ENCODE measurements at places on chromosomes 5 and 9. TPM values are rescaled to one million over a fixed set of nuclear protein-coding genes. Genes with fewer than 3 reads are reported as not detected.
A peak's percentile ranks its signal among the peaks of the same experiment; 100 is the strongest.

ADRB2 gene
- total RNA-seq, result 6.9 TPM

SLCO6A1 gene
- not detected for total RNA-seq

DNA sequence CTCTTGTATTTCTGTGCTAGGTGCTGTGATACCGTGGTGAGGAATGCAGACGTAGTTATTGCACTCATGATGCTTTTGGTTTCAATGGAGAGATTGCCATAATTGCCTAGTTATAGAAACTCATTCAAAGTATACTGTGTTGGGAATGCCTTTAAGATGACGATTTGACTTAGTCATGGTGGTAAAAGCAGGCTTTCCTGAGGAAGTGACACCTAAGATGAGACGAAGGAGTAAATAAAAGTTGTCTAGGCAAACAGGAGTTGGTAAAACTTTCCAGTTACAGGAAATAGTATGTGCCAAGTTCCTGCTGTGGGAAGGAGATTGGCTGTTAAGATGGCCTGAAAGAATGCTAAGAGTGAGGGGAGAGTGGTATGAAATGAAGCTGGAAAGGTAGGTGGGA, 48.1 kb downstream of the FOCAD start:
- peaks cover 8% of the 10 kb centered on the region for H3K4me1 ChIP-seq
- H3K36me3 ChIP-seq, result peaks cover 14% of the 10 kb centered on the region
- H3K4me3 ChIP-seq, result no peak overlapping the region
- no peak overlapping the region for H3K27ac ChIP-seq

- H3K27ac ChIP-seq, result no peak overlapping the region
- H3K27me3 ChIP-seq, result no peaks in the 10 kb centered on the region
Observed at GRCh38 chr5:124410539-124411488, 335.6 kb downstream of the ZNF608 start.

- no peak overlapping the region for H3K4me3 ChIP-seq
- H3K27me3 ChIP-seq, result no peaks in the 10 kb centered on the region
- H3K27ac ChIP-seq, result no peak overlapping the region
Observed at GRCh38 chr5:17329571-17329970, 112.1 kb downstream of the BASP1 start.

GRCh38 chr5:83837265-83837907, 116.7 kb upstream of the HAPLN1 start:
- no peaks in the 10 kb centered on the region for H3K4me1 ChIP-seq
- no peaks in the 10 kb centered on the region for H3K36me3 ChIP-seq
- DNase-seq, result no peak

DNA sequence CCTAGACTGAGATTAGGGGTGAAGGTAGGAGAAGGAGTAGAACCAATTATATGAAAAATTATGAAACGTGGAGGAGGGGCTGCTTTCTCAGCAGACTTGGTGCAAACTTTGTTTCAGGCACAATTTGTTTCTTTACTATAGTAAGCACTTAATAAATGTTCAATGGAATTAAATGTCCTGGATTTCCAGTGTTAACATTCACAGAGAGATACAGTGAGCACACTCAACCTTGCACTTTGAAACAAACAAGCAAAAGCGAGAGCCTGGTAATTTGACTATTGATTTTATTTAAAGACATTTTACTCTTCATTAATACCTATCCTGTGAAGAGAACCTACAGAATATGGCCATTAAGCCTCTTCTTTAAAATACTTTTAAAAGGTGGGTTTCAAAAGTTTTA, 933 bp downstream of the LECT2 start:
- no peak overlapping the region for H3K27ac ChIP-seq
- no peaks in the 10 kb centered on the region for H3K36me3 ChIP-seq
- no peaks in the 10 kb centered on the region for H3K4me1 ChIP-seq
- DNase-seq, result no peak

DNA sequence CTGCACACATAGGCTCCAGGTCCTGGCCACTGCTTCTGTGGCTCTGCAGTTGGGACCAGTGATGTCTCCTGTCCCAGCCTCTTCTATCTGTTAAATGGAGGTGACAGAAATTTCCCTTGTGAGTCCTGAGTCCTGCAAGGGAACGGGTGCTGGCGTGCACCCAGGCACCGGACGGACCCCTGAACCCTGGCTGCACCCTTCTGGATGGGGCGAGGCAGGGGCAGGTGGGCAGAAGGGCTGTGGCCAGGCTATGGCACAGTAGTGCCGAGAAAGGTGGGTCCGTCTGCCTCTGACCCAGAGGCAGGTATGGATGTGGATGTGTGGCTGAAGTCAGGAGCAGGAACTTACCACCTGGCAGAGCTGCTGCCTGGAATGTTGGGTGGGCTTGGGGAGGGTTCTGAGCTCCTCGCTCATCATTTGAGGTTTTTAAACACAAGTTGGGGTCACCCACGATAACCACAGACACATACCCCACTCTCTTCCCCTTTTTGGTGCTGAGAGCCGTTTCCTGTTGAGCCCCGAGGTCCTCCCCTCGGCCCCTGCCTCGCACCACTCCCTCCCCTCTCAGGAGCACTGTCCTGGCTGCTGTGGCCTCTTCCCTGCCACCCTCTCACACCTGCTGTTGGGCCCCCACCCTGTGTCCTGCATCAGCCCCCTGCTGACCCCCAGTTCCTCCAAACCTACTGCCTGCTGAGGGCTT, 82.0 kb downstream of the COL5A1 start:
- no peaks in the 10 kb centered on the region for H3K36me3 ChIP-seq
- H3K4me3 ChIP-seq, result no peak overlapping the region
- no peak for DNase-seq
- peaks cover 6% of the 10 kb centered on the region for H3K4me1 ChIP-seq
- H3K27me3 ChIP-seq, result peaks cover 2% of the 10 kb centered on the region
- H3K27ac ChIP-seq, result no peak overlapping the region

C5orf52 gene
- not detected for total RNA-seq

BBLN gene
- total RNA-seq, result 94.1 TPM

DNA sequence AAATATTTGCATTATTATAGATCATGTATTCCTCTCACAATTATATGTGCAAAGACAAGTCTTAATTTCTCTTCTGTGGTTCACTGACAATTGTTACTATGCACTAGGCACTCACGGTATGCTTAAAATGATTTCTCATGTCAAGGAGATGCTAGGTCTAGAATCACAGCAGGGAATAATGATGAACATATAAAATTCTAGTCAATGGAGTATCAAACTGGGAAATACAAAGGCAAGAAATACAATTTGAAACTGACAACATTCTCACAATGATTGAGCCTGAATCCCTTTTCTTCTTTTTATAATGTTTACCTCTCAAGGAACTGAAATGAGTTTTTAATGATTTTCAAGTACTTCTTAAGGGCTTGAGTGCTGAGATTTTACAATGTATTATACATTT, 302.3 kb upstream of the GRAMD2B start:
- H3K4me3 ChIP-seq, result no peak overlapping the region
- H3K4me1 ChIP-seq, result no peaks in the 10 kb centered on the region
- no peaks in the 10 kb centered on the region for H3K27me3 ChIP-seq
- H3K36me3 ChIP-seq, result no peaks in the 10 kb centered on the region
- no peak overlapping the region for H3K27ac ChIP-seq

GARIN3 gene
- total RNA-seq, result not detected

CCNG1 gene
- total RNA-seq, result 154 TPM

- H3K27ac ChIP-seq, result no peak overlapping the region
- no peaks in the 10 kb centered on the region for H3K4me1 ChIP-seq
- no peak for DNase-seq
- no peaks in the 10 kb centered on the region for H3K36me3 ChIP-seq
- no peaks in the 10 kb centered on the region for H3K27me3 ChIP-seq
Observed at GRCh38 chr9:75592586-75592985, 297.9 kb upstream of the PCSK5 start.

GRCh38 chr5:93022796-93023447, 558.1 kb downstream of the NR2F1-AS1 start:
- H3K4me1 ChIP-seq, result no peaks in the 10 kb centered on the region
- no peaks in the 10 kb centered on the region for H3K36me3 ChIP-seq
- H3K27me3 ChIP-seq, result no peaks in the 10 kb centered on the region
- no peak for DNase-seq
- no peak overlapping the region for H3K27ac ChIP-seq

SMIM32 gene
- total RNA-seq, result not detected

- H3K4me3 ChIP-seq, result no peak overlapping the region
- H3K4me1 ChIP-seq, result no peaks in the 10 kb centered on the region
- no peaks in the 10 kb centered on the region for H3K36me3 ChIP-seq
- DNase-seq, result no peak
Observed at GRCh38 chr5:178273665-178274541, 41.3 kb upstream of the PHYKPL start.

DNA sequence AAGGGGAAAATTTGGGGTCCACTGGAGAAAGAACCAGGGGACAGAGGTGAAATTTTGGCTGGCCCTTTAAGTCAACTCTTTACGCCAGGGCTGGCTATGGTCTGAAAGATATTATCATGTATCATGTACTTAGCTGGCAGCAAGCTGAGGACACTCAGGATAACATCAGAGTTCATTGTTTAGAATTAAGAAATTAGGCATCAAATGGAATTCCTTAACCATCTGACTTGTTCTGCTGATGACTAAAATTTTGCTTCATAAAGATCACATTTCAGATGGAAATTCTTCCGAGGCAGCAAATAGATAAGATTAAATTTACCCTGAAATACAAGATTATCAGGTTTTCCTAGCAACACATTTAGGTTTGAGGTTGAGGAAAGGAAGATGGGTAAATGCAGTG, 269.4 kb upstream of the KLF9 start:
- H3K4me3 ChIP-seq, result no peak overlapping the region
- H3K4me1 ChIP-seq, result no peaks in the 10 kb centered on the region
- peaks cover 4% of the 10 kb centered on the region for H3K27me3 ChIP-seq
- no peak for DNase-seq

TMEM215 gene
- total RNA-seq, result not detected

GRCh38 chr9:7936163-7936562, 136.6 kb upstream of the DMAC1 start:
- H3K27ac ChIP-seq, result peak overlapping the region; percentile 89
- H3K27me3 ChIP-seq, result no peaks in the 10 kb centered on the region
- peaks cover 23% of the 10 kb centered on the region for H3K36me3 ChIP-seq
- peak overlapping the region; percentile 47 for H3K4me3 ChIP-seq

GRCh38 chr9:87350915-87351314, 146.8 kb upstream of the DAPK1 start:
- H3K4me3 ChIP-seq, result no peak overlapping the region
- H3K4me1 ChIP-seq, result no peaks in the 10 kb centered on the region
- peaks cover 20% of the 10 kb centered on the region for H3K27me3 ChIP-seq

BRD9 gene
- total RNA-seq, result 52.3 TPM

DNA sequence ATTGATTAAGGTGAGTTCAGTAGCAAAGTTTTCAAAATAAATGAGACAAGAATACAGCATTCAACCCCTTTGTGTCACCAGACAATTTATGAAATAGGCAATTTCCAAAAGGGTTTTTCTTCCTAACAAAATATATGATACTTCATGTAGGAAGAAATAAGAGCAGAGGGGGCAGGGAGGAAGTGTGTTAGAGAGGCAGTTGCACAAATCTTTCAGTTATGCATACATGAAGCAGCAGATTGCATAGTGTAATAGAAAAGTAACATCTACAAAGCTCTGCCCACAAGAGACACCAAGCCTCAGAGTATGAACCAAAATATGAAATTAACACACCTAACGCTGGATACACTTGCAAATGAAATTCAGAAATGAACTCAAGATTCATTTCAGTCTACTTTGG, 157.0 kb downstream of the DENND1A start:
- no peaks in the 10 kb centered on the region for H3K36me3 ChIP-seq
- no peak overlapping the region for H3K27ac ChIP-seq
- no peak overlapping the region for H3K4me3 ChIP-seq
- no peaks in the 10 kb centered on the region for H3K27me3 ChIP-seq

GRCh38 chr5:80105698-80106439, 70.7 kb downstream of the THBS4 start:
- no peaks in the 10 kb centered on the region for H3K27me3 ChIP-seq
- H3K4me3 ChIP-seq, result no peak overlapping the region
- H3K4me1 ChIP-seq, result peaks cover 13% of the 10 kb centered on the region
- no peak overlapping the region for H3K27ac ChIP-seq

DNA sequence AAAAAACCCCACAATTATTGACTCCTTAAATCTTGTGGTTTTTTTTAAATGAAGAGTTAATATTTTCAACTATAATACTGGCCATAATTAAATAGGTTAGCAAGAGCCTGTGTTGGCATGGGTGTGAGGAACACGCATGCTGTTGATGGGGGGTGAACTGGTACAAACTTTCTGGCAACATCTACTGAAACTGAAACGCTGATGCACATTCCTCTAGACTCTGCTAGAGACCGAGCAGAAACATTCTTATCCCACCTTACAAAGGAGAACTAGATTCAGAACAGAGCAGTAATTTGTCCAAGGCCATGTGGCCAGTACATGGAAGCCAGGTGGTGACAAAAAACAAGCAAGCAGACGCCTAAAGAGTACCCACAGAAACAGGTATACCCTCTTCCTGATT, 2.4 kb downstream of the BICD2 start:
- H3K27me3 ChIP-seq, result no peaks in the 10 kb centered on the region
- H3K36me3 ChIP-seq, result no peaks in the 10 kb centered on the region
- DNase-seq, result no peak

SLC25A2 gene
- total RNA-seq, result 0.50 TPM

- no peak overlapping the region for H3K27ac ChIP-seq
- H3K4me3 ChIP-seq, result no peak overlapping the region
Observed at GRCh38 chr9:78354324-78354973, 57.5 kb downstream of the PSAT1 start.

SLC1A1 gene
- 0.05 TPM for total RNA-seq

GRCh38 chr9:136577941-136578625, 32.2 kb upstream of the NOTCH1 start:
- no peak overlapping the region for H3K27ac ChIP-seq
- no peaks in the 10 kb centered on the region for H3K36me3 ChIP-seq
- peaks cover 2% of the 10 kb centered on the region for H3K4me1 ChIP-seq
- no peak overlapping the region for H3K4me3 ChIP-seq
- DNase-seq, result no peak

DNA sequence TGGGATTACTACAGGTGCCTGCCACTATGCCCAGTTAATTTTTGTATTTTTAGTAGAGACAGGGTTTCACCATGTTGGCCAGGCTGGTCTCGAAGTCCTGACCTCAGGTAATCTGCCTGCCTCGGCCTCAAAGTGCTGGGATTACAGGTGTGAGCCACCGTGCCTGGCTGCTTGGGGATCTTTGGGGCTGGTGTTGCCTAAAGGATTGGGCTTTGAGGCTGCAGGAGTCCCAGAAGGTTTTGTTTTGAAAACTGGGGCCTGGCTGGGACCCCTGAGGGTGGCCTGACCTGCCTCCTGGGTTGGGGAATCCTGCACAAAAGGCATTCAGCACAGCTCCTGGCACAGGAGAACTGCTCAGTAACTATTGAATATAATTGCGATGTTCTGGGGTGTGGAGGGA, 25.1 kb upstream of the SHB start:
- DNase-seq, result no peak
- H3K27ac ChIP-seq, result no peak overlapping the region
- peaks cover 21% of the 10 kb centered on the region for H3K27me3 ChIP-seq
- no peak overlapping the region for H3K4me3 ChIP-seq

DNA sequence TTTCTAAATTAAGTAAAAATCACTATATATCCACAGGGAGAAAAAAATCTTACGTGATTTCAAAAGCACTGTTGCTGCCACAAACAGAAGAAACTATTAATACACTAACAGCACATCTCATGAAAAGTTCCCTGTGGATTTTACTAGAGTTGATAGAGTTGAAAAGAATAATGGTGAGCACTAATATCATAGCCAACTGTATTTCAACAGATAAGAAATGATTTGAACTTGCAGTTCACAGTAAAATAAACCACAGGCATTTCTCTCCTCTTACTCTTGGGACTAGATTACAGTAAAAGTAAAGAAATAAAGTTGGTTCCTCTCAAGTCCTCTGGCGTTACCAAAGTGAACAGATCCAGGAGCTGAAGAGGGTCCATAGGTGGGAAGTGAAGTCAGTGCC, 27.9 kb downstream of the AGTPBP1 start:
- no peak overlapping the region for H3K27ac ChIP-seq
- H3K36me3 ChIP-seq, result peaks cover 20% of the 10 kb centered on the region
- DNase-seq, result no peak
- H3K27me3 ChIP-seq, result no peaks in the 10 kb centered on the region
- H3K4me3 ChIP-seq, result no peak overlapping the region
- H3K4me1 ChIP-seq, result peaks cover 28% of the 10 kb centered on the region
